NB4 (cell line): ENCODE measurements at places on chromosomes 5 and 9.

- DNase-seq, result no peak
These were observed 7.9 kb downstream of the PLK2 start for GRCh38 chr5:58451732-58452565.

GRCh38 chr5:56388229-56388985, 155.3 kb upstream of the ANKRD55 start:
- no peak for DNase-seq

DNA sequence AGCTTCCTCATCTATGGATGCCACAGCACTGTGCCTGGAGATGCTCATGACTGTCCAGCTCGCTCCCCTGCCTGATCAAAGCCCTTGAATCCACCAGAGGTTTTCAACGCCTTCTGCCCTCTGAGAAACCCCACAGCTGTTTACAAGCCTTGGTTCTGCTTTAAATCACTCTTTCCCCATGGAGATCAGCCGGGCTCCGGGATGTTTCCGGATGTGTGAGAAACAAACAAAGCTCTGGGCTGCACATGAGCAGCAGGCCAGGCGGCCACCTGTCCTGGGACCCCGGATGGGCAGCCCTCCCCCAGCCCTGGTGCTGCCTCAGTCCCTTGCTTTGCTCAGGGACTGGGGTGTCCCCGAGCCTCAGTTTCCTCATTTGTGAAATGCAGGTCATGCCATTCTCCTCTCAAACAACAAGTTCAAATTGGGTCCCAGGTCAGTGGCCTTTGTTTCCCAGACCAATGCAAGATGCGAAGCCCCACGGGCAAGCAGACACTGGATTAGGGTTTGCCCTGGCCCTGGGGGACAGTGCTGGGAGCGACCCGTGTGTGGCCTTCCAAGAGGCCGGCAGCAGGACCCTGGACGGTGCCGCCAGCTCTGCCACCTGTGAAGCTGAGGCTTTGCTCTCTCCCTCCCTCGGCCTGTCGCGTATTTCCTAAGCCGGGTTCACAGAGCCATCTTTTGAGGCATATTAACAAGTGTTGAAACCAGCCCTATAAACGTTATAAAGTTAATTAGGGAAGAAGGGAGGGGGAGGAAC, 42.4 kb upstream of the PHYKPL start:
- no peak for DNase-seq

DNA sequence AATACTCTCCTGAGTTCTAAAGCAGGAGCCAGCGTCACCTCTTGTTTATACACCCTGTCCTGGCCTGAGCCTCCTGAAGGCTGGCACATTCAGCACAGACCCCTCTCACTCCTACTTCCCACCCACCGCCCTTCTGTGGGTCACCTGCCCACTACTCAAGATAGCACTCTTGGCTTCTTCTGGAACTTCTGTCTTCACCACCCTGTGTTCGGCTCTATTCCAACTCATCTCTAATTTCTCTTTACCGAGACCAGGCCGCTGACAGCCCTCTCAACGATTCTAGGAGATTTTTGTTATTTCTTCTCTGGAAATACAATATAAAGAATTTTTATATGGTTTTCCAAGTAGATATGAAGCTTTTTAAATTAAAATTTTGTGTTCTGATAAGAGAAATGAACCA, 57.4 kb downstream of the IRF1 start:
- no peak for DNase-seq

DNA sequence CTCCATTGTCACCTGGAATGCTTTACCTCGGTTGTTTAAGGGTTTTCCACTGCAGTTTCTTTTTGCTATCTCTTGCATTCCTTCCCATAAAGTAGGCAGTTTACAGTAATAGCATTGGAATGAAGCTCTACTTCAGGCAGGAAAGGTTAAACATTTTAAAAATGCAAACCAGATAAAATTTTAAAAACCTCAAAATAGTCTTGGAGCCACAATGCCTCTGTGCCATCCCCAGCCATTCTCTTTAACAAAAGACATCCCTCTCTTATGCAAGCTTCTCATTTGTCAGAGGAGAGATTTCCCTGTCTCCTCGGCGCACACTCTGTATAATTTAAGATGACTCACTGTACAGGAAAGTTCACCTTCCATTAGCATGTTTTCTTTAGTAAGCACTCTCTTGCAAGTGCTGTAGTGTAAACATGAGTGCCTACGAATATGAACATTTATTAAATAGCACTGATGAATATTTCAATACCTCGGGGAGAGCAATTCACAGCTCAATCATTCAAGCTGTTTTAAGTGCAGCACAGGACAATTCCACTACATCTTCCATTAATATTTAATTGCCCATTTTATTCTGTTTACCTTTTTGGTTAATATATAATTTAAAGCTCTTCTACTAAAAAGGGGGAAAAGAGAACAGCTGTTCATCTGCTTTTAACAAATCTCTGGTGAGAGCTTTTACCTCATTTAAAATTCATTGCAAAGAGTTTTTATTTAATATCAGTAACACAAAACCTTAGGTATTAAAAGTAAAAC, 343.6 kb downstream of the SPATA31D1 start:
- no peak for DNase-seq

DNA sequence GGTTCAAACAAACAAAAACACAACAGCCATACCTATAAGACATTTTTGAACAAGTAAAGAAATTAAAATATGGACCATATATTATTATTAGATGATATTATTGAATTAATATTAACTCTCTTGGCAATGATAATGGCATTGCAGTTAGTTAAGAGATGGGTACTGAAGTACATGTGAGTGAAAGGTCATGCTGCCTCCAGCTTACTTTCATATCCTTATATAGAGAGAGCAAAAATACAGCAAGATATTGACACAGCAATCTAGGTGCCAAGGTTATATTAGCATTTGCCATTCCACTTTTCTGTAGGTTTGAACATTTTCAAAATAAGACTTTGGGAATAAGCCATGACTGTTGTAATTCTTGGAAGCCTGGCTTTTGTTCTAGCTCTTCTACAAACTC, 6.1 kb downstream of the TNFSF8 start:
- no peak for DNase-seq

DNA sequence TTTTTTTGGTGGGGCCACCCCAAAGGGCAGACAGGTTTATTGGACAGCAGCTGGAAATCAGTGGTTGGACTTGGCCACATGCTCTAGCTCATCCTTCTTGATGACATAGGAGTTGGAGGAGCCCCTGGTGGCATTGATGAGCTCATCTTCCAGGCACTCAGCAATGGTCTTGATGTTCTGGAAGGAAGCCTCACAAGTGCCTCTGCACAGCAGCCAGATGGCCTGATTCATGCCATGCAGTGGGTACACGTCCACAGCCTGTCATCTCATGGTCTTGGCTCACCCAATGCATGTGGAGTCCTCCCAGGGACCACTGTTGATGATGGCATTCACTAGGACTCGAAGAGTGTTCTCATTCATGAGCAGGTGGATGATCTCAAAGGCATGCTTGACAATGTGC, 11.3 kb upstream of the RCL1 start:
- DNase-seq, result no peak

GRCh38 chr9:127529671-127530070, 78.4 kb downstream of the LRSAM1 start:
- no peak for DNase-seq

DNA sequence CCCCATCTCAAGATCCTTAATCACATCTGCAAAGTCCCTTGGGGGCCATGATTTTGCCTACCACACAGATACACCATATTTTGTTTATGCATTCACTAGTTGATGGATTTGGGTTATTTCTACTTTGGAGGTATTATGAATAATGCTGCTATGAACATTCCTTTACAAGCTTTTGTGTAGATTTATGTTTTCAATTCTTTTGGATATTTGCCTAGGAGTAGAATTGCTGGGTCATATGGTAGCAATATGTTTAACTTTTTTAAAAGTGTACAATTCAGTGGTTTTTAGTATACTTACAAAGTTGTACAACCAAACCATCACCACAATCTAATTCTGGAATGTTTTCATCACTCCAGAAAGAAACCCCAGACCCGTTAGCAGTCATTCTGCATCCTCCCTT, 7.8 kb upstream of the ANP32B start:
- DNase-seq, result no peak

- DNase-seq, result peak; percentile 13
These were observed 49.7 kb downstream of the ACTBL2 start for GRCh38 chr5:57432876-57433275.

DNA sequence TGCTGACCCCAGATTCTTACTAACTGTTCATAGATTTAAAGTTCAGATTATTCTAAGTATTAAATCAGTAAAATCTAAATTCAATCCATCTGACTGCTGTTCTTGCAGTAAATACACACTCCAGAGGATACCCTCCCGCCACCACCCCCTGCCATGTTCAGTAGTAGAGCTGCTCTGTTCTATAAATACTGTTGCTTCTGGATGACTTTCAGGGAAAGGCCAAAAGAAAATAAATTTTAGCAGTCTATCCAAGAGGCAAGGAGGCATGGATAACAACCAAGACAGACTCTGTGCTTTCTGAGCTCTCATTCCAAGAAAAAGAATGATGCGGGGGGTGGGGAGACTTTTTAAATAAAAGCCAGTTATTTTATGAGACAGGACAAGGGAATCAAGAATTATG, 115.1 kb downstream of the ADAMTS6 start:
- DNase-seq, result no peak

GRCh38 chr5:149937610-149938009, 7.0 kb downstream of the PDE6A start:
- DNase-seq, result no peak

GRCh38 chr5:142069606-142070399, 38.8 kb upstream of the NDFIP1 start:
- no peak for DNase-seq

DNA sequence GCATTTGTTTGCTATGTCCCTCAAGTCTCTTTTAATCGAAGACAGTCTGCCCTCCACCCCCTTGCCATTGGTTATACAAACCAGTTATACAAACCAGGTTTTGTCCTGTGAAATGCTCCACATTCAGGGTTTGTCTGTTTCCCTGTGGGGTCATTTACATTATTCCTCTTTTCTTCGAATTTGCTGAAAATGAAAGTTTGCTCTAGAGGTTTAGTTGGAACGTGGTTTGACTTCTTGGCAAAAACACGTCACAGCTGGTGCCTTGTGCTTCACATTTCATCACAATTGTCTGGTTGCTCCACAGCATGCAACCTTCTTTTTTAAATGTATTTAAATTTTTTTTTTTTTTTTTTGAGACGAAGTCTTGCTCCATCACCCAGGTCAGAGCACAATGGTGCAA, 4.2 kb upstream of the HAVCR2 start:
- peak; percentile 18 for DNase-seq

- DNase-seq, result peak; percentile 23
These were observed 27.2 kb upstream of the ASS1 start for GRCh38 chr9:130417602-130418001.

DNA sequence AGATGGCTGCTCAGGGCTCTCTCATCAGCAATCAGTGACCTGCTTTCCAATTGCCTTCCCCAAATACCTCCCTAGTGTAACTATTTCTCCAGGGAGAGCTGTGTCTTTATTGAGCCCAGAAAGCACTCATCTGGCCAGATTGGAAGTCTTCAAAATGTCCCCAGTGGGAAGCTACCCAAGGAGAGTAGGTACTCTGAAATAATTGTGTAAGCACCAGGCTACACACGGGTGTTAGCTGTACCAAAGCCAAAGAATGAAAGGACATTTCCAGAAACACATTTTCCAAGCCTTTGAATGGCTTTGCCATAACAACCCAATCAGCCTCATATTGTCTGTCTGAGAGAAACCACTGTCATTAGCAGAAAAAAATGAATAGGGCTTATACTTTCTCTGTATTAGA, 318.8 kb downstream of the FAM170A start:
- DNase-seq, result no peak

DNA sequence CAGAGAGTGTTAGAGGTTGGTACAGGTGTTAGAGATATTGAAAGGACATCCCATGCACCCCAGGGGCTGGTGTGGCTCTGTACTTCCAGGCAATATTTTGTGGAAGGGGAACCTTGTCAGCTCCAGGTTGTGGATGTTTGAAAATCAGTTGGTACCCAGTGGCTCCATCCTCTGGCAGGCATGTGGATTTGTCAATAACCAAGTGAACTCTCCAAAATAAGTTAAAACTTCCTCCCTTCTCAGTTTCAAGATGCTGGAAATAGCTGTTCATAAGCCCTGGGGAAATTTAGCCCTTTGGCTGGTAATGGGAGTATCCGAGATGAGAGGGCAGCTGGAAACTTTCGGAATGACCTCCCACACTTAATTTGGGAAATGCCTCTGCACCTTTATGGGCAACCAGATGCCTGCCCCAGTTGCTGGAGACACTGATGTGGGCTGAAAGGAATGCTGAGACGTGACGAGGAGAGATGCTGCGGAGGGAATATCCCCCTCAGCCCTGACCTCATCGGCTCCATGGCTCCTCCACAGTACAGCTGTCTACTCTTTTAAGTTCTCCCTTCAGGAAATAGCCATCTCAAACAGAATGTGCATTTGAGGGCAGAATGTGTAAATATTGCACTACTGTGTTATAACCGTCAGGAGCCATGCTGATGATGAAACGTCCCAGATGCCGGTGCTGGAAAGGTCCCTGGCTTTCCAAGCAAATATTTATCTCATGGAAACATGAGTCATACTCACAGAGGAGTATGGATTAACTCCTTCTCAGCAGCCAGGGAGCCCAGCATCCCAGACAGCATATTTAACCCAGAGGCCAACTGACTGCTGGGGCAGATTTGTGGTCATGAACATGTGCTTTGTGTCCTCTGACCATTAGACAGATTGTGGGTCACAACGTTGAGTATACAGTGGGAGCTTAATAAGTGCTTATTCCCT, 29.5 kb downstream of the TGFBI start:
- peak; percentile 20 for DNase-seq

- DNase-seq, result no peak
These were observed 199.3 kb downstream of the PAX5 start for GRCh38 chr9:36834736-36835135.

DNA sequence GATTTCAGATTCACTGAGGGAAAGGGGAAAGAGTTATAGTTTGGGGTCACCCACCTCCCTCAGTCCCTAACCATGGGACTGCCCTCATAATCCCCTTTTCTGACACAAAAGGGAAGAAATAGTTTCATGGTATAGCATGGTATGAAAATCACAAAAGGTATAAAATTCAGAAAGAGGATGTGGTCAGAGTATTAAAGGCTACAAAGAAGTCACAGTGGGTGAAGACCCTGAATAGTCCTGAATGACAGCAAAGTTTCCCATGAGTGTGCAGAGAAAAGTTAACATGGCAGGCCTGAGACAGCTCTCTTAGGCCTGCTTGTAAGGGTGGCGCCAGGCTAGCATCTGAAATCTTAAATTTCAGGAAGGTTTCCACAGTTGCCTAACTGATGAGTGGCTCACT, 290.6 kb upstream of the ZNF608 start:
- DNase-seq, result no peak

DNA sequence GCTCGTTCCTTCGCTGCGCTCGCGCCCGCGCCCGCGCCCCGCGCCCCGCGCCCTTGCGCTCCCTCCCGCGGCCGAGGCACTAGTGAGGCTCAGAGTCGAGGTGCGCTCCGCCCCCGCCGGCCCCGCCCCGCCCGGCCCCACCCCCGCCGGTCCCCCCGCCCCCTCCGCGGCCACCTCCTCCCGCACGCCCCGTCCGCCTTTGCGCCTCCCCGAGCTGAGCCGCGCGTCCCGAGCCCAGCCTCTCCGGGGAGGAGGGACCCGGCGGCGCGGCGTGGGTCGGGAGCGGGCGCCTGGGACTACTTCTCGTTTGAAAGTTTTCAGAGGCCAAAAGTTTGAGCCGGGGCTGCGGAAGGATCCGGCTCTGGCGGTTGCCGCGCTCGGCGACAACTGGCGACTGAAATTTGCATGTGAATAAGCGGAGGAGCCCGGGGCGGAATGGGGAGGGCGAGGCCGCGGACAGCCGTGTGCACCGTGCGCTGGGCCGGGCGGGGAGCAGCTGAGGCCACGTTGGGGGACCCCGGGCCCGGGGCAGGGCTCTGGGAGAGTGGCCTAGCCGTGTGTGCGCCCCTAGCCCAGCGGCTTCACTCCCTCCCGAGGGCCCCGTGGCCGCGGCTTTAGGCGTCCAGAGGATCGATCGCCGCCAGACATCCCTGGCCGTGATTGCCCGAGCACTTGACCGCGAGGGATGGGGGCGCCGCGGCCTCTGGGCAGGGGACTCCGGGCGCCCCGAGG, at the start of gene NOTCH1:
TSS of gene NOTCH1 (minus strand) at position 84 of the 732 bp plus-strand sequence. CDS start 262 bp downstream, outside the sequence.
- peak; percentile 96 for DNase-seq
